ENCODE measurements at places on chromosomes 11 and 22.

DNA sequence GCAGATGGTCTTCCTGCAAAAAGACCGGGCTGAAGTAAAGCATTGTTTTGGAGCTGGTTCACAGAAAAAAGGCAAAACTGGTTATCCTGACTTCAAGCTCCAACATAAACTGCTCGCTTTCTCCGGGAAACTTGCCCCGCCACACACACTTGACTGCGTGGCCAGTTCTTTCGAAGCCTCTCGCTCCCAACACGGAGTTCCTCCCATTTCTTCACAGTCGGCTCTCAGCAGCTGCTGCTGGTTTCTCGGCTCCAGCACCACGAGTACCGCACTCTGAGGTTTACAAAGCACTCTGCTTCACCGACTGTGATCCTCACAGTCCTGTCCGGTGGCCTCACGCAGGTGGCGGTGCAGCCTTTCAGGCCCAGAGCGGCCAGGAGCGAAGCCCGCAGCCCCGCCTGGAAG is 264 bp downstream of the CHEK1 start:
- no peak for DNase-seq

- DNase-seq, result no peak
These were observed 53.8 kb downstream of the COPB1 start for GRCh38 chr11:14445542-14446530.

GRCh38 chr11:108734283-108734682 is 69.4 kb downstream of the DDX10 start:
- no peak for DNase-seq

DNA sequence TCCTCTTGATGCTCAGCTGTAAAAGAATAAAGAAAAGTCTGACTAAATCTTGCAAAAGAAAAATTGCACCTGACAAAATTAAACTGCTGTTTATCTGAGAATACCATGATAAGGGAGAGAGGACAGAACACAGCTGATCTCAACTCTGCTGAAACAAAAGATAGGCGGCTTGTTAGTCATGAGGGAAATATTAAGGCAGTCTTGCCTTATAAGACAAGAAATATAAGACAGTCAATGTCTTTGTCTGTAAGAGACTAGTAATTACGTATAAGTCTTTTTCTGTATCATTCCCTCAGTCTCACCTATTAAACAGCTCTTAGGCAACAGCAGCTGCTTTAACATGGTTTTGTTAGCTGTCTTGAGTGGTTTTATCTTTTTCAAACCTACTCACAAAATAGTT is 296.6 kb downstream of the LUZP2 start:
- DNase-seq, result no peak

DNA sequence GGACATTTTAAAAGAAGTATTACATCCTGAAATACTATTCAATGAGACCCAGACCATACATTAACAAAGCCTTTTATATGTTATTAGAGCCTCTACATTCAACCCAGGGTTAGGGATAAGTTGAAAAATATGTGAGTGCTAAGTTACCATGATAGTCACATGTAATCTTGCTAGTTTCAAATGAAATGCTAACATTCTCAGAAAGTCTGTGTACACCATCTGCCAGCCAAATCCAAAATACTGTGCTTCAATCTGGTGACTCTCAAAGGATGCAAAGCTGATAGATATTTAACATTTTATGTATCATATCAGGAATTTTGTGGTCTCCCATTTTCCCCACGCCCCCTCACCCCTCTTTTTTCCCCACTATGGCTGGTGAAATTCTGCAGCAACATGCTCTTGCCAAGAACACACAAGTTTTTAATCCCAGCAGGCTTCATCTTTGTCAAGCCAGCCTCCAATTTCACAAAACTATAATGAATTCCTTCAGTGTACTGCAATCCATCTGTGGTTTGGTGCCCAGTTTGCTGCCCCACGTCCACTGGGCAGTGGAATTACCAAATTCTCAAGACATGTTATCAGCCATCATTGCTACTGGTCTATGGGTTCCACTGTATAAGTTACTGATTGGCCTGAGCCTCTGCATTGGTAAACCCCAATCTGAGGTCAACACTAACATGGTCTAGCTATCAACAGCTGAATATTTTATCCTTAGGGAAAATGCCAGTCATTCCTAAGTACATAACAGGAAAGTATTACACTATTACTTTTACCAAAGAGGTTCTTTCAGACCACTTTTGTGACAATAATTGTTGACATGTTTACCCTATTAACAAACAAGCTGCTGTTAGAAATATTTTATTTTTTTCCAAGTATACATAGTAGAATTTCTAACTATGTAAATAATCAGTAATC is 1.5 kb upstream of the PICALM start:
- DNase-seq, result no peak

DNA sequence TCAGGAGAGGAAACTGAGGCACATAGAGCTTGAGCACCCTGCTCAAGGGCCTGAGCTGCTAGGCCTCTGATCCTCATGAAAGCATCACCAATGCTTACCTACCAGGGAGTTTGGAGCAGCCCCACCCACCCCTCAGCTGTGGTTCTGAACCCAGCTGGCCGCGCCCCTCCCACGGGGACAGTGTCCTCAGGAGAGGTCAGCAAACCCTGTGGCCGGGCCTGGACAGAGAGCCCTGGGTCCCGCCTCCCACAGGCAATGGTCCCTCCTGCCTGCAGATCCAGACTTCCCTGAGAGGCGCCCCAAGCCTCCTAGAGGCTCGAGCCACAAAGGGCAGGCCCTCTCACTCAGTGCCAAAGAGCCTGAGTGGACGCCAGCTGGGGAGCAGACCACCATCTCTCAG is 184.9 kb downstream of the BRD1 start:
- no peak for DNase-seq

DNA sequence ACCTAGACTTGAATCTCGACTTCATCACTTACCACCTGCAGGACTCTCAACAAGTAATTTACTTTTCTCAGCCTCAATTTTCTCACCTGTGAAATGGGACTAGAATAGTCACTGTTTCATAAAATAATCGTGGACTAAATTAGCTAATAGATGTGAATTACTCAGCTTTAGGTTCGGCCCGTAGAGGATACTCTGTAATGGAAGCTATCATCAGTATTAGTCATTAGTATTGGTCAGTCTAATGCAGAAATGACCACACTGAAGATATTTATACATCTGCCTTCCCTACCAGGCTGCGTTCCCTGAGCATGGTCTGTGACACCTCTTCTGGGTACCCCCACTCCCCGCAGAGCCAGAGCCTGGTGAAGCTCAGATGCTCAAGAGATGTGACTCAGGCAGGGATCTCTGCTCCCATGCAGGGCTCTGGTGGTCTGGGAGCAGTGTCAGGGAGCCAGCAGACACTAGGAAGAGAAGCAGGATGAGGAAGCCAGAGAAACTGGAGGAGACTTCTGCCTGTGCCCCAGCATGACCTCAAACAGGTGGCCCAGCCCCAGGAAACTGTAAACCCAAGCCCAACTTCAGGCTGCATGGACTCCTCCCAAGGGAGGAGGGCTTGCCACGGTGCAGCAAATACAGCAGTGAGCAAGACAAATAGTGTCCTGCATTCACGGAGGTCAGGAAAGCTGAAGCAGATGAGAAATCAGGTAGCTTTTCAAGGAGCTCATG is 88.0 kb upstream of the E2F8 start:
- no peak for DNase-seq

DNA sequence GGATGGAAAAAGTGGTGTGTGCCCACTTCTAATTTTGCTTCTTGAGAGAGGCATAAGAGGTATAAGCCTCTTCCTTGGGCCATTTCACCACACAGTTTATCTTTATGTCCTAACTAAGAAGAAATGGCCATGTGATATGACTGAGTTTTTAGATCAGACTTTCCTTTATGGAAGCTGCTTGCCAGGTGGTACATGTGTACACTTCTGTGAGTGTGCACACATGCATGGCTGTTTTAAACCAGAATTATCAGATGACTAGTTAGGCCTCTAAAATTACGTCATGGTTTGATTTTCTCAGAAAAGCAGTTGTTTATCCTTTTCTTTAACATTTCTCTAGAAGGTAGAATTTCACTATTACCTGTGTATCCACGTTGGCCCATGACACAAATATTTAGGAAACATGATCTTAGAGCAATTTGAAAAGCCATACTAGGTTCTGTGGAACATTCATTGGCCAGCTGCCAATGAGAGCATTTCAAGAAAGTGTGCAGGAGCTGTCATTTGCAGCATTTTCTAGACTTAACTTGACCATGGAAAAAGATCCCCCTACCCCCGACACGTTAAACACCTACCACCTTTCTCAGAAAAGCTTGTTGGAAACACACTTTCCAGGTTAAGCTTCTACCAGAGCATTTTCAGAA is 109.2 kb upstream of the GAL start:
- no peak for DNase-seq

- DNase-seq, result no peak
These were observed 327.1 kb upstream of the MTNR1B start for GRCh38 chr11:92642177-92642931.

GRCh38 chr11:12386745-12387144 is 9.4 kb downstream of the PARVA start:
- no peak for DNase-seq

All from COR-L47 (cell line).